NCI-H526 (cell line): ENCODE measurements at places on chromosomes 1 and 21.

GRCh38 chr1:183609313-183609712 is 19.1 kb upstream of the NCF2 start:
- DNase-seq, result peak; percentile 93

GRCh38 chr1:201646411-201647022 is 107.6 kb downstream of the NAV1 start:
- DNase-seq, result no peak

GRCh38 chr1:234616644-234617043 is 6.7 kb upstream of the IRF2BP2 start:
- peak; percentile 31 for DNase-seq

DNA sequence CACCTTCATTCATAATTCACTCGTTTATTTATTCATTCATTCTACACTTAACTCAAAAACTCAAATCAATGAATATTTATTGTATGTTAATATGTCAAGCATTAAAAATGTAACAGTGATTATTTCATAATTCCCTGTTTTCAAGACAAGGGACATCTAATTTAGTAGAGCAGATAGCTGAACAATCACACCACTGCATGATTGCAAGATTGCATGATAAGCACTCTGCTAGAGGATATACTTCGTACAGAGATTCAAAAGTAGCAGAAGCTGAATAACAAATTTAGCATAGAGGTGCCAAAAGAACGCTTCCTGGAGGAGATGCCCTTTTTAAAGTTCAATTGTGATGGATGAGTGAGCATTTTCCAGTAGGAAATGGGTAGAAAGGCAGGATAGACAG is 190.6 kb upstream of the BEND5 start:
- no peak for DNase-seq

- DNase-seq, result no peak
Observed at GRCh38 chr1:202311875-202312635, 29.7 kb downstream of the UBE2T start.

DNA sequence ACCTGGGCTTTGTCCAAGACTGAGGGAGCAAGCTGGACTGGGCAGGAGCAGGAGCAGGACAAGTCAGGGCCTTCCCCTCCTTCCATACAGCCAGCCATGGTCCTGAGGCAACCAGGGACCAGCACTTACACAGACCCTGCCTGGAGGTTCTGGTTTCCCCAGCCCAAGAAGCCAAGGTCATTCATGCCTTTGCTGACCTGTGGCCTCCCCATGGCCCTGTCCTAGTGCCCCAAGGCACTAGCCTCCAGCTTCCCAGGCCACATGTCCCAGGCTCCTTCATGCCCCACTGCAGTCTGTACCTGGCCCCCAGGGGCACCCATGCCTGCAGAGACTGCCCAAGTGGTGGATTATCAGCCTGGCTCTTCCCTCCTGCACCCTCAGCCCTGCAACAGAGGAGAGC is 243.9 kb downstream of the TOMM20 start:
- no peak for DNase-seq

DNA sequence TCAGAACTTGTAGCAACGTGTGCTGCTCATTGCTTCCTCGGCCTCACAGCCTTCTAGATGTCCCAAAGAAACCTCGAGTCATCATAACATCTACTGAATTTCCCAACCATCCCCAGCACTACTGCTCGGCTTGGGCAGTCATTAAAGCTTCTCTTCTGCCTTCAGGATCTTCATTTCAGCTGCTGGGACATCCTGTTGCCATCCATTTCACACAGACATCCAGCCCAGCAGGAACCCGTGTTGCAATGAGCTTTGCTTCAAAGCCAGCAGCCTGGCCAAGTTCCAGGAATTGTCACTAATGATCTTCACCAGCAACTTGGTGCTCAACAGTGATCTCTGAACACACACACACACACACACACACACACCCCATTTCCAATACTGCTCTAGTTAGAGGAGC is 18.5 kb downstream of the WLS start:
- no peak for DNase-seq

DNA sequence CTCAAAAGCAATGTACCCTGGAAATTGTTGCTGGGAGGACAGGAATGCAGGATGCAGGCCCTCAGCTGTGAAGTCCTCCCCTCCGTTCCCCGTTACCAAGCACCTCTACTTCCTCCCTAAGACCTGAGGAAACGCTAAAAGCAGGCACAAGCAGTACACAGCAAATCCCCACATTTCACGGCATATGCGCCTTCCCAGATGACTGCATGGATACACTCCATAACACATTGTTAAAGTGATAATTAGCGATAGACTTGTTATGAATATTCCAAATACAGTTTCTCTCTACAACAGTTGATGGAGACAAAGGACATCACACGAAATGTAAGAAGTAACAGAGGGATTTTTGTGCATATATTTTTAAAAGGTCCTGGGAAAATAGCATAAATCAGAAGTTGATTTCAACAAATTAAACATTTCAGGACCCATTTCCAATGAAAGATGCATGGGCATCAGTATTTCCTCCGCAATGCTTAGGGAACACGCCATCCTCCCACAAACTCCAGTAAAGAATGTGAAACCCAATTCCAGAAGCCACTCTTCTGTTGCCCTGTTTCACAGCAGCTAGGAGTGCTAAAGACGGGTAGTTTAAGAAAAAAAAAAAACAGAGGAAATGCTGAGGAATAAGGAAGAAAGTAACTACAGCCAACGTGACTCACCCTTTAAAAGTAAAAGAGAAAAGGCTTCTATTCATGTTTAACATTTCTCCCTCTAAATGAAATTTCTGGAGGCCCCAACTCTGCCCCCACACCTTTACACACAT is 75.5 kb downstream of the HIVEP3 start:
- DNase-seq, result no peak

GRCh38 chr1:8903908-8904650 is 25.6 kb upstream of the ENO1 start:
- no peak for DNase-seq

- no peak for DNase-seq
Observed at GRCh38 chr1:89125240-89125912, 538 bp downstream of the GBP2 start.

DNA sequence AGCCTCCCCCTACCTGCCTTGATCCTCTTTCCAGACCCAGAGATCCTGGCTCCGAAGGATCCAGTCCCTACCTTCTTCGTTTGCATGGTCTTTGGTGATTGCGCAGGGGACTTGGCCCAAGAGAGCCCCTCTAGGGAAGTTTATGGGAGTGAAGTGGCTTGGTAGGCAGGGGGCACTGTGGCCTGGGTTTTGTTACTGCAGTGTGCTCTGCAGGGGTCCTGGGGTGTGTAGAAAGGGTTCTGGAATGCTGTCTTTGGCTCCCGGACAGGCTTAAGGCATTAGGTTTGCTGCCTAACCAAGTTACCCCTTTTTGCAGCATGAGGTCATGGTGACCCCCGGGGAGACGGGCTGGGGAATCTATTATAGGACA is 3.8 kb downstream of the ATP8B2 start:
- DNase-seq, result peak; percentile 41

DNA sequence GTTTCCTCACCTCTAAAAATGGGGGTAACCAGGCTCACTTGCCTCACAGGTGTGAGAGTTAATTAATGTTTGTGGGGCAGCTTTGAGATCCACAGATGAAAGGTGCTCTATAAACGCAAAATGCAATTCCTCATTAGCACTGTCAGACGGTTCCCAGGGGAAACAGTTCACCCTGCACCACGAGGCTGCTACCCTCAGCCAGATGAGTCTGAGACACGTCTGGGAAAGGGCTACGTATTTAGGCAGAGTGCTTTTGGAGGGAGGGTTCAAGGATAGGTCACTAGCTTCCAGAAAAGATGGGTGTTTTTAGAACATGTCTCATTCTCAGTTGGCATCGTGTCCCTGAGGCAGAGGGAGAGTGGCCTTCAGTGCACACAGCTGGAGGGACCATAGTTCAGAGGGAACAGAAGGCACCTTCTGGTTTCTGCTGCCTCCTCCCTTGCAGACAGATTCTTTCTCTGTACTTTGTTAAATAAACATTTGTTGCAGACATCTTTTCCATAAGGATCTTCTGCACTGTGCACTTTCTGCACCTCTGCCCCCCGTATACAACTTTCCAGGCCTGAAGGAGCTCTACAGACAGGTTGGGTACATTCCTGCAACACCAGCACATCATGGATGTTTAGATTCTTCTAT is 139.9 kb downstream of the CLIC6 start:
- no peak for DNase-seq

DNA sequence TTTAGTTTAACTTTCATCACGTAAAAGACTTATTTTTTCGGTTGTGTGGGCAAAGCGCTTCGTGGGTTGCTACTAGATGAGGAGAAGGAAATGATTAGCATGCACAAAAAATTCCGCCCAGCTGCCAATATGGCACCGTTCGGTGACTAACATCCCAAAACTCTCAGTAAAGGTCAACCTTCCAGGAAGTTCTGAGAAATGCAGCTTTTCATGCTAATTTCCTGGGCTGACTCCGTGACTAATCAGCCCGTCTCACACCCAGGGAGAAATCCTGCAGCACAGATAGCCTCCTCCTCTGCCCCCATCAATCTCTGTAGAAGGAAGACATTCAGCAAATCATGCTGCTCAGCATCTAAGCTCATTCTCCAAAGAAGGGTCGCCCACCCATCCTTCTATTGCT is 34.1 kb downstream of the TMCO4 start:
- DNase-seq, result no peak

GRCh38 chr1:230288641-230289349 is 137.3 kb downstream of the PGBD5 start:
- no peak for DNase-seq

DNA sequence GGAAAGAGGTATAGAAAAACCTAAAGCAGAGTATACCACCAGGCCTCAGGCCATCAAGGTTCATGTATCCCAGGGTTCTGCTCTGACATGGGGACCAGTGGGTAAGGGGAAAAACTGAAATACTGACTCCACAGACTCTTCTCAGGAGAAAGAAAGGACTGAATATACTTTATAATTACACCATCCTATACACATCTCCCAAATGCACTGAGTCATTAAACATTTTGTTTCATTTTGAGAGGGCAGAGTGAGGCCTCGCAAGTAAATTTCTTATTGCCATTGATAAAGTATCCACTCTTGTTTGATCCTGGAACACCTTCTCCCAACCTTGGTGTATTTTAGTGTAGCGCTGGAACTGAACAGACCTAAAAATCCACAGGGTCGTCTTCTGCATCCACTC is 247.9 kb downstream of the SLC45A1 start:
- no peak for DNase-seq

GRCh38 chr21:14995695-14996490 is 68.9 kb downstream of the NRIP1 start:
- DNase-seq, result no peak
